ENCODE measurements at places on chromosomes 7 and 10.

- DNase-seq: no peak
- H3K27ac ChIP-seq: peak overlapping the region; percentile 63
- peaks cover 48% of the 10 kb centered on the region for H3K27me3 ChIP-seq
- H3K36me3 ChIP-seq: peaks cover 53% of the 10 kb centered on the region
- peak overlapping the region; percentile 95 for H3K4me3 ChIP-seq
Measured at GRCh38 chr7:15684111-15684800, 2.2 kb downstream of the MEOX2 start.

DNA sequence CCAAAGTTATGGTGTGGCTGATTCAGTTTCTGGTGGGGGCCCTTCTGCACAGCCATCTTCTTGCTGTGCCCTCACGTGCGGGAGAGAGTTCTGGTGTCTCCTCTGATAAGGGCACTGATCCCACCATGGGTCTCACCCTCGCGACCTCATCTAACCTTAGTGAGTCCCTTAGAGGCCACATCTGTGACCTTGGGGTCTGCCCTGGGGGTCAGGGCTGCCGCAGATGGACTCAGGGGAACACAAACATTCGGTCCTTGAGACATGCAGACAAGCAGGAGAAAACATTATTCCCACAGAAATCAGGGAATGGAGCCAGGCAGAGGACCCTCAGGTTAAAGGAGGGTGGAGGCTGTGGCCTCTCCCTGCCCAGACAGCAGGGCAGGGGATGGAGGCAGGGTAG, 177.9 kb downstream of the DNAJB6 start:
- no peak overlapping the region for H3K4me3 ChIP-seq
- H3K27me3 ChIP-seq: peaks cover 64% of the 10 kb centered on the region
- H3K36me3 ChIP-seq: peaks cover 3% of the 10 kb centered on the region
- H3K27ac ChIP-seq: no peak overlapping the region
- no peak for DNase-seq

DNA sequence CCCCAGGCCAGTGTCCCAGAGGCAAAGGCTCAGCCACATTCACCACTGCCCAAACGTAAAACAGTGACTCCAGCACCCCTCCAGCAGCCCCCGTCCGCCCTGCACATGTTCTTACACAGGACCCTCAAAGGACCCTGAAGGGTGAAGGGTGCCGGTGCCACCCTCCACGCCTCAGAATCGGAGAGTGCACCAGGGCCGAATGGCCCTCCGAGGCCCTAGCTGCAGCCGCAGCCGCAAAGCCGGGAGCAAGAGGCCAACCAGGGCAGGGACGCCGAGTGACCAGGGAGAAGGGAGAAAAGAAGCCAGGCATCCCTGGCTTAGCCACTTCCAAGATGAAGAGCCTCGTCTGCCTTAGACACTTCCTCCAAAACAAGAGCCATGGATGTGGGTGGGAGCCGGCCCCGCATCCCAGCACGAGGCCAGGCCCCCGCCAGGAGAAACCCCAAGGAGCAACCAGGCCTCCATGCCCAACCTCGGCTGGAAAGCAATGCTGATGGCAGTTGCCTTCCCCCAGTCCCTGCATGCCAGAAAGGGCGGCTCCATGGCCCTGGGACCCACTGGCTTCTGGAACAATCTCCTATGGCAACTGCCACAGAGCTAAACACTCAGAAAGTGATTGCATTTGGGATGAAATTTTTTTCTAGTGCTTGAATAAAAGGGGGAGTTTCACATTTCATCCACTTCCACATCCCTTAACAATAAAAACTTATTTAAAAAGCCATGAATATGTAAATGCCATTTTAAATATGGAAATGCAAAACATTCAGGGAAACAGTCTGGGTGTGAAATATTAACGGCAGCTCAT, 92.3 kb downstream of the MAD1L1 start:
- no peak overlapping the region for H3K4me3 ChIP-seq
- H3K36me3 ChIP-seq: peaks cover 6% of the 10 kb centered on the region
- no peaks in the 10 kb centered on the region for H3K27me3 ChIP-seq
- H3K4me1 ChIP-seq: no peaks in the 10 kb centered on the region
- no peak for DNase-seq

DNA sequence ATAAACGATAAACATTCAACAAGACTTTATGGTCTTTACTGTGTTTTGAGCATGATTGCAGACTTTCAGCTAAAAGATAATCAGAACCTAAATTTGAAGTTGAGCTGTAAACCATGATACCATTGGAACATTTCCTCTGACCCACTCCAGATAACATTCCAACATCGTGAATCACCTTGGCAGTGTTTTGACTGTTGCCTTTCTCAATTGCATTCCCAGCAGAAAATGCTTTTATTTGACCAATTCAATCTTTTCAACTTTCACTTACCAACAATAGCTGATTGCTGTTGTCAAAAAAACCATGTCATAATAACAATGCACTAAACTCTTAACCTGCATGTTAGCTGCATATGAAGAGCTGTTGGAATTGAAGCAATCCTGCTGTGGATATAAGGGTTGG, 165.5 kb downstream of the MDFIC start:
- H3K36me3 ChIP-seq: no peaks in the 10 kb centered on the region
- no peak overlapping the region for H3K27ac ChIP-seq
- H3K4me1 ChIP-seq: peaks cover 39% of the 10 kb centered on the region
- no peak overlapping the region for H3K4me3 ChIP-seq
- DNase-seq: peak; percentile 35

DNA sequence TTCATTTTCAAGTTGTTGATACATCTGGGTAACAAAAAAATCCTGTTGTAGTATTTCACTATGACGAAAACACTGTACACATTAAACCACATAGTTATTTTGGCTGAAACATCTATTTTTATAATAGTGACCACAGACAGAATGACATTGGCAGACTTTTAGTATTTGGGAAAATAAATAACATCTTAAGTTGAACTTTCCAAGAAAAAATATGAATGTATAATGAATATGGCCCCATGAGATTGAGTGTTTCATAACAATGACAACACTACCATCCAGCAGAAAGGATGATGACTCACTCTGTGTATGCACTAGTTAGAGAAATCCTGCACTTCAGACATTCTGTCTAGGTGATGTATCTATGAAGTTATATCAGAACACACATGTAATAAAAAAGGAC, 118.1 kb downstream of the SEMA3D start:
- H3K27ac ChIP-seq: no peak overlapping the region
- no peaks in the 10 kb centered on the region for H3K27me3 ChIP-seq
- H3K4me1 ChIP-seq: no peaks in the 10 kb centered on the region
- H3K36me3 ChIP-seq: no peaks in the 10 kb centered on the region

GRCh38 chr10:60352105-60352504, 37.6 kb downstream of the ANK3 start:
- DNase-seq: no peak
- no peaks in the 10 kb centered on the region for H3K36me3 ChIP-seq
- no peak overlapping the region for H3K4me3 ChIP-seq
